BE2C (cell line): ENCODE measurements at places on chromosomes 13 and 19.
A peak's percentile ranks its signal among the peaks of the same experiment; 100 is the strongest.

- no peak for DNase-seq
These were observed 872 bp downstream of the FARSA start for GRCh38 chr19:12932392-12933286.

- DNase-seq = peak; percentile 88
These were observed 51.5 kb downstream of the SKA3 start for GRCh38 chr13:21124852-21125251.

- peak; percentile 82 for DNase-seq
These were observed 1.1 kb upstream of the MYBPC2 start for GRCh38 chr19:50431343-50432220.

DNA sequence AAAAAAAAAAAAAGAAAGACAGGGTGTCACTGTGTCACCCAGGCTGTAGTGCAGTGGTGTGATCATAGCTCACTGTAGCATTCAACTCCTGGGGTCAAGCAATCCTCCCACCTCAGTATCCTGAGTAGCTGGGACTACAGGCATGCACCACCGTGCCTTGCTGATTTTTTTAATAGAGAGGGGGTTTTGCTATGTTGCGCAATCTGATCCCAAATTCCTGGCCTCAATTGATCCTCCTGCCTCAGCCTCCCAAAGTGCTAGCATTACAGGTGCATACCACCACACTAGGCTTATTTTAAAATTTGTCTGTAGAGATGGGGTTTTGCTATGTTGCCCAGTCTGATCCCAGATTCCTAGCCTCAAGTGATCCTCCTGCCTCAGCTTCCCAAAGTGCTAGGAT, 159.3 kb downstream of the PTPRS start:
- DNase-seq = no peak

- DNase-seq = no peak
These were observed 605 bp upstream of the CDK8 start for GRCh38 chr13:26253262-26253786.

DNA sequence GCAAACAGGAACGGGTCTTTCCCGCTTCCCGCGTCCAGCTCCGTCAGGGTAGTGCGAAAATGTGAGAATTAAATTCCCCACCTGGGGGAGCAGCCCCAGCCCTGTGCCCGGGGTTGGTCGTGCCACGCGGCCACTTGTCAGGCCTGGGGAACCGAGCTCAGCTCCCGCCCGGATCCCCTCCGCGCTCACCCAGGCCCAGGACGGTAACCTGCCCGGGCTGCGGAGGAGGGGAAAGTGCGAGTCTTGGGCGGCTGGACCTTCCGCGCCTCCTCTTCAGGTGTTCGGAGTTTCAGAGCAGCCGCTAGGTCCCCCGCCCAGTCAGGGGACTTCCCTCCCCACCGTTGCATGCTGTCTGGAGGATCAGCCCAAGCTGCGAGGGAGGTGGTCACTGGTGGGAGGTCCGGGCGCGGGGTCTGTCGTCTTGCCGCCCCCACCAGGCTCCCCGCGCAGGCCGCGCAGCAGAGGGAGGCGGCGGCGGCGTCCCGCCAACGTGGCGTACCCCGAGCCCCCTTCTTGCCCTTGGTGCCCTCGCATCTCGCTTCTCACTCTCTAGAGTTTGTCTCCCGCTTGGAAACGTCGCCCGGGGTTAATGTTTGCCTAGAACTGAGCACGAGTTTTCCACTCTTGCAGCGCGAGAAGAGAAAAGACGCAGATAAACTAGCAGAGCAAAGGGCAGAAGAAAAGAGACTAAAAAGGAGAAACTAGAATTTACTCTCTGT, 8.1 kb downstream of the URAD start:
- DNase-seq = no peak

- peak; percentile 51 for DNase-seq
These were observed 22.0 kb downstream of the BLOC1S3 start for GRCh38 chr19:45200568-45200967.

- DNase-seq = peak; percentile 80
These were observed 19.6 kb upstream of the B3GNT3 start for GRCh38 chr19:17775245-17775927.

- DNase-seq = no peak
These were observed 986.5 kb downstream of the PCDH17 start for GRCh38 chr13:58617880-58618665.

- DNase-seq = no peak
These were observed 30.7 kb downstream of the ZNF844 start for GRCh38 chr19:12095111-12095790.

GRCh38 chr19:3274245-3274941, 49.9 kb downstream of the CELF5 start:
- DNase-seq = no peak

GRCh38 chr19:33796164-33796875, at the start of gene KCTD15:
TSS of gene KCTD15 (plus strand) at chr19:33796870. CDS start at chr19:33800455, 3,585 bp downstream.
- DNase-seq = peak; percentile 71

DNA sequence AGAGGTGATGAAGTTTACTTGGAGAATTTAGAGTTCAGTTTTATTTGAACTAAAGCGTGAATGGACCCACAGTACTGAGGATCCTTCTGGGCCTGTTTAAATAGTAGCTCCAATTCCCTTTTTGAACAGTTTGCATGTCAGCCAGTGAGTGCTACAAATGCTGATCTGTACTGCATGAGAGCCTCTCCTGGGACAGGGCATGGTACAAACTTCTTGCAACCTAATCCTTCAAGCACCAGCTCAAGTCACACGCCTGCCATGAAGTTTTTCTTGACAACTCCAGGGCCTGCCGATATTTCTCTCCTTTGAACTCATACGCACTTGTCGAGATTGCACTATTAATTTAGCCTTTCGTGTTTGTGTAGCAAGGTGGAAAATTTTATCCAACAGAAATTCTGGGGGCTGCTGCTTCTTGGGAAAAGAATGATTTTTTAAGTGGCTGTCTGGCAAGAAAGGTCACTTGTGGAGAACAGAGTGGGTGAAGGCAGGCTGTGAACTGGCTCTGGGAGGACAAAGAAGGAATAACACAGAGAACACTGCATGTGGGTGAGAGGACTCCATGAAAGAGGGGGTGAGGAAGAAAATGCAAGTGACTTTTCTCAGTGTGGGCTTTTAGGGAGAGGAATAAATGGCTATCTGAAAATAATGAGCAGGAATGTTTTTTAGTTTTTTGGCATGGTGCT, 192.5 kb downstream of the NDFIP2 start:
- no peak for DNase-seq

DNA sequence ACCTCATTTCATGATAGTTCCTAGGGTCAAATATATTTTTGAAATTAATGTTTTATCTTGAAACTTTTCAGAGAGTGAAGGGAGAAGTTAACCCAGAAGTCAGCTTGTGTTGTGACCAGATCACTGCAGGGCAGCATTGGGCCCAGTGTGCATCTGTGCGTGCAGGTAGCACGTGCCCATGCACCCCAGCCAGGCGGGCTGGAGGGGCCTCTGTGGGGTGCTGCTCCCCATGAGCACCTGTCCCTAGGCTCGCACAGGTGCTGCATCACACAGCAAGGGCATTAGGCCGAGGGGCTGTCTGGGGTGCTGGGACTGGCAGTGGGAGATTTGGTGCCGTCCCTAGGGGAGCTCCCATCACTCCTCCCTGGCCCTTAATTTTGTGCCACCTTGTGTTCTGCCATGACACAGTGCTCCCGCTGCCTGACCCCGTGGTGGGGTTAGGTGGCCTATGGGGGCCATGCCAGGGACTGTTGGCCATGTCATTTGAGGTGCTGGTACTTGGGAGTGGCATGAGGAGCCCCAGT, 13.1 kb downstream of the UPF1 start:
- DNase-seq = no peak

- DNase-seq = no peak
These were observed 46.4 kb downstream of the CERS4 start for GRCh38 chr19:8255426-8256125.

- DNase-seq = peak; percentile 8
These were observed 6.3 kb downstream of the ARHGAP45 start for GRCh38 chr19:1073063-1073955.

DNA sequence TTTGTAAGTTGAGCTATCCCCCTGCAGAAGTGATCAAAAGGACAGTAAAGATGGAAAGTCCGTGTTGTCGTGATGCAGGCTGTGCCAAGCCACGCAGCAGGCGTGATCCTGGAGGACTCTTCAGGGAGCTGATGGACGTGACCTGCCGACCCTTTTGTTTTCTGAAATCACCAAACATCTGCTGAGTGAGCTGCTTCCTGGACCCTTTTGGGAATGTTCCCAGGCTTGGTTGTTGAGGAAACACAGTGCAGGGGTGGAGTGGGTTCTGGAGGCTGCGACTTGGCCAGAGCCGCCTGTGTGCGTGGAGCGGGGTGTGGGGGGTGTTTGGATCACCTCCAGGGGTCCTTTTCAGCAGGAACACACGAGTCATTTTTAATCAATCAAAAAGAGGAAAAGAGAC, 15.4 kb upstream of the CPAMD8 start:
- DNase-seq = no peak

GRCh38 chr19:11025445-11025844, 63.8 kb upstream of the LDLR start:
- no peak for DNase-seq

- DNase-seq = no peak
These were observed 10.0 kb downstream of the NRTN start for GRCh38 chr19:5814852-5815246.

GRCh38 chr13:111654531-111654930, 334.1 kb downstream of the TEX29 start:
- DNase-seq = no peak

- DNase-seq = no peak
These were observed 1692.9 kb upstream of the SLC10A2 start for GRCh38 chr13:104759069-104759468.

GRCh38 chr19:38184815-38185214, 39.2 kb downstream of the DPF1 start:
- no peak for DNase-seq

GRCh38 chr19:8045872-8046568, 6.5 kb upstream of the CCL25 start:
- DNase-seq = no peak

- DNase-seq = peak; percentile 67
These were observed 14.1 kb downstream of the SHANK1 start for GRCh38 chr19:50705422-50706019.

DNA sequence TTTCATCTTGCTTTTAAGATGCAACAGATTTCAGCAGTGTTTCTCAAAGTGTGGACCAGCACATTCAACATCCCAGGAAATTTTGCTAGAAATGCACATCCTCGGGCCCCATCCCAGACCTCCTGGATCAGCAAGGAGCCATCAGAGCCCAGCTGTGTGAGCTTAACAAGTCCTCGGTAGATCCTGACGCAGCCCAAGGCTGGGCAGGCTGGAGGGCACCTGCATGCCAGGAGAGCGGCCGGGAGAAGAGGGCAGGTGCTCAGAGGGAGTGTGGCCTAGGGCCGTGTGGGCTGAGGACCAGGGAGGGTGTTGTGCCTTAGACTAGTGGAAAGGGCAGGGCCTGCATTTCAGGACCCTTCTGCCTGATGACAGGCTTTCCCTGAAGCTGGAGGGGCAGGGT, 2.2 kb upstream of the MCF2L start:
- DNase-seq = no peak

DNA sequence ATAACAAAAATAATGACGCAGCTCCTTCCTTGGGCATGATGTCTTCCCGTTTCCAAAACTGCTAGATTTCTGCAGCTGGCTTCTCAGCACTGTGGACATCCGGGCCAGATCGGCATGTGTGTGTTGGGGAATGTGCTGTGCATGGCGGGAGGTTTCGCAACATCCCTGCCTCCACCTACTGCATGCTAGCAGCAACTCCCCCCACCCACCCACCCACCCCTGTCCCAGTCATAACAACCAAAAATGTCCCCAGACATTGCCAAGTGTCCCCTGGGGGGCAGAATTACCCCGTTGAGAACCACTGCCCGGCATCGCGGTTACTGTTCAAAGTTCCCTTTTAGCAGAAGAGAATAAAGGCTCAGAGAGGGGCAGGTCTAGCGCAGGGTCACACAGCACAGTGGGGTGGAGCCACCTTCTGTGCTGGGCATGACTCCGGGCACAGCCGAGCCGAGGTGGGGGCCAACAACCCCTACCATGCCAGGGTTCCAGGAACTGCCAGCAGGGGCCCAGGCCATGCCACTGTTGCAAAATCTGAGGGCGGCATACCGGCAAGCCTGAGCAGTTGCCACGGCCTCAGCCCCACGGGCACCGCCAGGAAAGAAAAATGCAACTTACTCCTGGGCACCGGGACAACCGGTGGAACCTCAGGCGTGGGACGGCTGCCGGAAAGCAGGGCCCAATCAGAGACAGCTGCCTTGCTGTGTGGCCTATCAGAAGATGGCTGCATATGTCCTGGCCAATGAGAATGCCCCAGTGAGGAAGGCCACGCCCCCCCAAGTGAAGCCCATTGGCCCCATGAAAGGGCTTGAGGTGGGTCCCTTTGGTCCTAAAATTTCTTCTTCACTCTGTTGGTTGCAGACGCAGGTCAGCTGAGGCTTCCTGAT, 22.5 kb upstream of the NFIC start:
- DNase-seq = peak; percentile 89

DNA sequence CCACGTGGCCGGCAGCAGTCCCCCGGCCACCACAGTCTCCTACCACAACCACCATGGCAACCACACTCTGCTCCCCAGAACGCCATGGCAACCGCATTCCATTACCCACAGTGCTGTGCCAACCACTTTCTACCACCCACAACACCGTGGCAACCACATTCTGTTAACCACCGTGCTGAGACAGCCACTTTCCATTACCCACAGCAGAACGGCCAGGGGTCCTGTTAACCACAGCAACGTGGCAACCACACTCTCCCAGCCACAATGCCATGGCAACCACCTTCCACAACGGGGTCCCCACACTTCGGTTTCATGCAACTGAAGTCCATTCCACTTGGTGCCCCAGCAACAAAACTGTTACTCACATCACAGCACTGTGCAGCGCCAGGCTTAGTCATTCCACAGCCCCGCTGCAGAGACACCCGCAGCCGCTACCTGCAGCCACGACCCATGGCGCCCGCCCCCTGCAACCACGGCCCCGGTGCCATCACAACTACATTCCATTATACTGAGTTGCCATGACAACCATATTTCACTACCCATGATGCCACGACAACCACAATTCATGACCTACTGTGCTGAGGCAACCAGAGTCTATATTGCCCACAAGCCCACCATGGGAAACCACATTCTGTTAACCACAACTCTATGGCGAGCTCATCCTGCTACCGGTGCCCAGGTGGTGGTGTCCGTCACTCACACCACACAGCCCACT, 10.0 kb downstream of the DPF1 start:
- no peak for DNase-seq

GRCh38 chr19:5893907-5894703, 9.5 kb downstream of the NDUFA11 start:
- DNase-seq = peak; percentile 85

DNA sequence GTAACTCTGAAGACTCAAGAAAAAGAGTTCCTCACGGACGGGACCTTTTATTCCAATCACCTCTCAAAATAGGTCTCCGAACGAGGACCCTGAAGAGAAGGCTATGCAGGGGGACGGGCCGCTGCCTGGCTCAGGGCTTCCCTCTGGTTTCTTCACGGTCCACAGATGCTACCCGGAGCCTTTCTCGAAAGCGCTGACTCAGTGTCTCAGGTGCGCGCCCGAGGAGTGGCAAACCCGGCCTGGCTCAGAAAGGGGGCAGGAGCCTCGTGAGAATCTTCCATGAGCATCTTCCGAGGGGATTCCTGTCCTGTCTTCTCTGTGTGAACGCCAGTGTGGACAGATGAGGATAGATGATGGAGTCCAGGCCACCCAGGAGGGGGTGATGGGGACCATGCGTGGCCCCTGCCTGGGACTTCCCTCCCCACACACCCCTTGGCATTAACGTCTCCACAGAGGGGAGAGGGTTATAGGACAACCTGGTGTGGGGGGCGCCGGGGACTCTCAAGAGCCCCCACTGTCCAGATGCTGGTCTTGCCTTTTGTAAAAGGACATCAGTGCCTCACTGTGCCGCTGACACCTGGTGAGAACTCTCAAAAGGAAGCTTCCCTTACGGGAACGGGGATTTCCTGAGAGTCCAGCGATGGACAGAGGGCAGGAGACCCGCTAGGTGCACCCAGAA, 16.5 kb downstream of the LSM4 start:
- no peak for DNase-seq
